ENCODE measurements at places on chromosomes 11 and 22. TPM values are rescaled to one million over a fixed set of nuclear protein-coding genes. Genes with fewer than 3 reads are reported as not detected.
A peak's percentile ranks its signal among the peaks of the same experiment; 100 is the strongest.

DNA sequence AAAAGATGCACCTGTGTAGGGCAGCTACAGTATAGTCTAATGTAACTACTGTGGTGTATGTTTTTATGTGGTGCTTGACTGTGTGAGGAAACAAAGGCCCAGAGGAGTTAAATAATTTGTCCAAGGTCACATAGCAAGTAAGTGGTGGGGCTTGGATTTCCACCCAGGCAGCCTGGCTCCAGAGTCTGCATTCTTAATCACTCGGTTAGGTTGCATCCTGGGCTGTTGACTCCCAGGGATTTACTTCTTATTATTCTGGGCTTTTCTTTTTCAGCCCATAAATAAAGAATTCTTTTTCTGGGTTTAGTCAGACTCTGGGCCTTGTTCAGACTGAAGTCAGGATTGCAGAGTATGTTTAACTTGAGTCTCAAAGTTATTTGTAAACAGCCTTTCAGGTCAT is 82.1 kb downstream of the ARHGAP42 start:
- H3K4me3 ChIP-seq = no peak overlapping the region
- H3K27me3 ChIP-seq = no peaks in the 10 kb centered on the region
- H3K4me1 ChIP-seq = no peaks in the 10 kb centered on the region
- no peak for DNase-seq
- H3K27ac ChIP-seq = no peak overlapping the region
- H3K36me3 ChIP-seq = no peaks in the 10 kb centered on the region

GRCh38 chr11:133559833-133560471 is 27.7 kb upstream of the OPCML start:
- no peak for DNase-seq
- H3K36me3 ChIP-seq = no peaks in the 10 kb centered on the region
- no peak overlapping the region for H3K4me3 ChIP-seq
- H3K27ac ChIP-seq = no peak overlapping the region

GRCh38 chr11:67289651-67290479 is 762 bp downstream of the ANKRD13D start:
- peaks cover 44% of the 10 kb centered on the region for H3K4me1 ChIP-seq
- DNase-seq = no peak
- H3K4me3 ChIP-seq = peak overlapping the region; percentile 95
- H3K27me3 ChIP-seq = no peaks in the 10 kb centered on the region
- H3K27ac ChIP-seq = peak overlapping the region; percentile 91
- H3K36me3 ChIP-seq = peaks cover 47% of the 10 kb centered on the region

DNA sequence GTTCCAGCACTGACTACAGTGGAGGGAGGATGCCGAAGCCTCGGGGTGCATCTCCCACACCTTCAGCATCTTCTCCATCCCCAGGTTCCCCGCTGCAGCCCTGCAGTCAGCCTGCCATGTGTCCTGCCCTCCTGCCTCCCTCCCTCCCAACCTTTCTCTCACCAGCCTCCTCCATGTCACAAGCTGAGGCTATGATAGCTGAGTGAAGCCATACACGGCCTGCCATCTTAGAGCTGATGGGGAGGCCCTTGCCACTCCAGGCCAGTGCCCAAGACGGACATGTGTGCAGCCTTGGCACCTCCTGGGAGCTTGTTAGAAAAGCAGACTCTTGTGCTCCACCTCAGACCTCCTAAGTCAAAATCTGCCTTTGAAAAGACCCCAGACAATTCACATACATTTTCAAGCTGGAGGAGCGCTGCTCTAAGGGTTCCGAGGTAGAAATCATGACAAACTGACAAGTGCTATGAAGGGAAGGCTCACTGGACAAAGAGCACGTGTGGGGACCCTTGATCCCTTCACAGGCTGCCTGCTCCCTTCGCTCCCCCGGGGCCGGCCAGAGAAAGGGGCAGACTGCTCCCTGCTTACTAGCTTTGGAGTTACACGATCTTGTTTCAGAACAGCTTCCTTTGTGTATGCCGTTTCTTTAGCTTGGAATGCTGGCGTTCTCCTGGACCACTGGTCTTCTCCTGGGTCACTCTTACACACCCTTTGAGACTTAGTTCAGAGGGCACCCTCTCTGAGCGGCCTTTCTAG is 123.9 kb downstream of the ST3GAL4 start:
- no peaks in the 10 kb centered on the region for H3K27me3 ChIP-seq
- DNase-seq = no peak
- H3K36me3 ChIP-seq = no peaks in the 10 kb centered on the region
- no peak overlapping the region for H3K4me3 ChIP-seq
- no peak overlapping the region for H3K27ac ChIP-seq

DNA sequence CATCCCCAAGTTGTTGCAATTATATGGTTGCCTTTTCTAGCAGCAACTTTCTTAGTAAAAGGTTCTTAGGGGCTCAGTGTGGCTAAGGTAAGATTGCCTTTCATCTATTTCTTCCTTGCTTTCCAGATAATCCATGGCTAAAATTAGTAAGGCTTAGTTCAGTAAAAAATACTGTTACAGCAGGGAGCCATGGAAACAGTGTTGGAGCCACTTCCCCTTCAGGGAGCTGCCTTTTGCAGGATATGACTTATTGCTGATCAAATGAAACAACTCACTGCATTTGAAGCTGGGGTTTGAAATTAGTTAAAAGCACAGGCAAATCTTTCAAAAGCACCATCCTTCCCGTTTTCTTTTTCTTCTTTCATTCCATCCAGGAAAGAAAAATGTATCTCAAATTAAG is 184.3 kb downstream of the C11orf87 start:
- H3K4me3 ChIP-seq = no peak overlapping the region
- DNase-seq = no peak
- no peaks in the 10 kb centered on the region for H3K36me3 ChIP-seq

DNA sequence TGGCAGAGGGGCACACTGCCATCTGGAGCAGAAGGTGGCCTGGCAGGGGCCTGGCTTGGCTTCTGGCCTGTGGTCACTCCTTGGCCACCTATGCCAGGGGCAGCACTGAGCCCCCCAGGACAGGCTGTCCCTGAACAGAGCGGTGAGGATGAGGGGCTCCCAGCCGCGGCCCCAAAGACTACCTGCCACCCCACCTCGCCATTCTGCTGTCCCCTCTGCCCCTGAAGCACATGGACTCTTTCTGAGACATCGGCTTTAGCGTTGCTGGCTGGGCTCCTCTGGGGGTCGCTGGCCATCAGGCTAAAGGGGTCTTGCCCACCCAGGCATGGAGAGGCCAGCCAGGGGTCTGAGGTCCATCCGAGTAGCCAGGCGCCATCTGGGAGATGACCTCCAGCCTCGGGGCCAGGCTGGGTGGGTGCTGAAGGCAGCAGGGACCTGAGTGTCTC is 87.8 kb downstream of the WNT7B start:
- H3K27ac ChIP-seq = no peak overlapping the region
- peaks cover 37% of the 10 kb centered on the region for H3K27me3 ChIP-seq
- H3K4me3 ChIP-seq = no peak overlapping the region
- H3K4me1 ChIP-seq = no peaks in the 10 kb centered on the region

- peaks cover 18% of the 10 kb centered on the region for H3K4me1 ChIP-seq
- no peak overlapping the region for H3K27ac ChIP-seq
- no peak for DNase-seq
- H3K4me3 ChIP-seq = no peak overlapping the region
- H3K27me3 ChIP-seq = no peaks in the 10 kb centered on the region
Measured at GRCh38 chr11:93668171-93668570, 6.7 kb downstream of the CEP295 start.

DNA sequence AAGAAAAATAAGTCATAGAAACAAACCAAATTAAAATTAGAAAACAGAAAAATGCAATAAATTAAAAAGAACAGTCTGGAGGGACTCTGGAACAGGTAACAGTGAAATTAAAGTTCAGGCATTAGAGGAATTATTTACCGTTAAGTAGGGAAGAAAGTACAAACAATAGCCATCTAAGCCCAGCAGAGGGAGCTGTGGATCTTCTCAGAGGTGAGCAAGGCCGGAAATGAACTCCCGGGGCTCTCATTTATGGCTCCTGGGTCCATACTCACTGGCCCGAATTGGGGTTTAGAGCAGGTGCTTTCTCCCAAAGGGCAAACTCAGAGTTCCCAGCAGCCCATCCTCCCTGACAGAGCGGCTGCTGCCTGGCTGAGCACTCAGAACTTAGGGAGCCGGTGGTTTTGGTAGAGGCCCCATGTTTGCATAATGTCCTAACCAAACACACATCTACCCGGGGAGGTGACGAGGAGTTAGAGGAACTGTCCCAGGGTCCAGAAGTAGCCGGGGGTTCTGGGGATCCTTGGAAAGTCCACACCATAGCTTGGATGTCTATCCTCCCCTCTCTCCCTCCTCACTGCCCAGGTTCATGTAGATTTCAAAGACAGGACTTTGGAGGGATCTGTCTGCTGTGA is 87.8 kb upstream of the VPREB1 start:
- peaks cover 12% of the 10 kb centered on the region for H3K27me3 ChIP-seq
- H3K4me1 ChIP-seq = peaks cover 4% of the 10 kb centered on the region
- H3K4me3 ChIP-seq = no peak overlapping the region

GRCh38 chr11:116980136-116980793 is 118.0 kb downstream of the SIK3 start:
- peaks cover 42% of the 10 kb centered on the region for H3K4me1 ChIP-seq
- no peaks in the 10 kb centered on the region for H3K27me3 ChIP-seq
- no peak for DNase-seq
- H3K4me3 ChIP-seq = peak overlapping the region; percentile 50
- H3K27ac ChIP-seq = peak overlapping the region; percentile 80

Gene MPPED2
- 0.19 TPM for total RNA-seq

Gene KCNK4
- not detected for total RNA-seq

Gene ALX4
- not detected for total RNA-seq

Gene SLC1A2
- not detected for total RNA-seq

Data from activated naive CD8-positive, alpha-beta T cell treated with anti-CD3 and anti-CD28 coated beads for 36 hours (primary cell).